ENCODE measurements at places on chromosomes 3 and 15.

DNA sequence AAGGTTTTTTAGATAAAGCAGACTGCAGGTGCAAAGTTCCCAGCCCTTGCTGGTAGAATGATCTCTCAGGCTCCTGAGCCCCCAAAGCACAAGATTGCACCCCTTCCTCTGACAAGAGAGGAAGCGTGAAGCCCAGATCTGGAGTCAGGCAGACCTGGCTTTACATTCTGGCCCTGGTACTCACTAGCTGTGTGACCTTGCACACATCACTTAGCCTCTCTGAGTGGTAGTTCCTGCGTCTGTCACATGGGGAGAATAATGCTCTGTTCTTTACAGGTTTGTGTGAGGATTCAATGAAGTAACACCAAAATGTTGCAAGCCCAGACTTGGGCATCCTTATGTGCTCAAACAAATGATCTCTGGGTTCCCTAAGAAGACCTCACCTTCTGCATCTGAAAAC lies 141.5 kb downstream of the SMAD6 start:
- DNase-seq, result no peak

- DNase-seq, result no peak
Measured at GRCh38 chr3:197216169-197216860, 82.1 kb downstream of the DLG1 start.

- DNase-seq, result no peak
Measured at GRCh38 chr3:61158216-61158615, 93.0 kb downstream of the FHIT start.

DNA sequence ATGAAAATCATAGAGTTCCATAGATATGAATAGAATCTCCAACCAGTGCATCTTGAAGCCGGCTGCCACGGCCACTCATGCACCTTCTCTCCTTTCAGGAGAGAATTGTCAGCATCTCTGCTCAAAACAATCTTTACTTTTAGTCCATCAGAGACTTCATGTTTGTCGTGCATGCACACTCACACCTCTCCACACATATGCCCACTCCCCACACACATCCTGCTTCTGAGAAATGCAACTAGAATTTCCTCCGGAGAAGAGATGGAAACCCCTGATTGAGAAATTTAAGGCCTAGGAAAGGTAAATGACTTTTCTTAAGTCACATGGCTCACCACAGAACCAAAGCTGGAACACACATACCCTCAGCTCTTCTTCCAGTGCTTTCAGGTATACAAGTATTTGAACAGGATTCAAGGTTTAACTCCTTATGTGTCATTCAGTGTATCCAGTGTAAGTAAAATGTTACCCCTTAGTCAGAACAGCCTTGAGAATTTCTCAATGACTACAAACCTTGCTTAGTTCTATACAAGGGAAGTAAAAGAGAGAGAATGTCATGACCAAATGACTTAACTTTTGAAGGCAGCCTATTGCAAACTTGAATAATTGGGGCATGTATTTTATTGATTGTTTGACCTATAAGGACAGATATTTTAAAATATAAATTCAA lies 69.1 kb upstream of the TSEN2 start:
- no peak for DNase-seq

DNA sequence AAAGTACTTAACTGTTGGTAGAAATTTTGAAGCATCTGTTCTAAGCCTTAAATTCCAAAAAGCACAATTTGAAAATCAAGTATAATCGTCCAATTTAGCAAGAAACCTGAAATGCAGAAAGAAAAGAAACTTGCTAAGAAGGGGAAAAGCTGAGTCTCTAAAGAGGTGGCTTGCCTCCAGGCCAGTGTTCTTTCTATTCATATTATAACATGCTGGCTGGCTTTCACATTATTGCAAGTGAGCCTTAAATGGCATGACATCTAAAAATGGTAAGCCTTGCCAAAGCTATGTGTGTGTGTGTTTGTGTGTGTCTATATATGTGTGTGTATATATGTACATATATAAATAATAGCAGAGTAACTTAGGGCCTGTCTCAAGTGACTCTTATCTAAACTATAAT lies 89.5 kb downstream of the FGF12 start:
- no peak for DNase-seq

DNA sequence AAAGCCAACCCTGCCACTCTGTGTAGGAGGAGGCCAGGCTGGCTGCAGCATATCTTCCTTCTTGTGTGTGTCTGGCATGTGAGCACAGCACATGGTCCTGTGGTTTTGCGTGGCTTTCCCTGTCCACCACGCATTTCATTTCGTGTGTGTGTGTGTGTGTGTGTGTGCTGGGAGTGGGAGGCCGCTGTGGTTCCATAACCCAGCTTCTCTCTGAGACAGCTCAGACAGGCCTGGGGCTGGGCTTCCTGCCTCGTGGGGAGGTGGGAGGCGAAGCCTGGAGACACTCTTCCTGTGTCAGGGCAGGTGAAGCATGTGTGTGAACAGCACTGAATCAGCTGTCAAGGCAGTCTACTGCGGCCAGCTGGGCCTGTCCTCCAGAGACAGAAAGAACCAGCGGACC lies 16.0 kb upstream of the MRPS22 start:
- no peak for DNase-seq

- no peak for DNase-seq
Measured at GRCh38 chr3:183182732-183183610, 20.4 kb upstream of the LAMP3 start.

DNA sequence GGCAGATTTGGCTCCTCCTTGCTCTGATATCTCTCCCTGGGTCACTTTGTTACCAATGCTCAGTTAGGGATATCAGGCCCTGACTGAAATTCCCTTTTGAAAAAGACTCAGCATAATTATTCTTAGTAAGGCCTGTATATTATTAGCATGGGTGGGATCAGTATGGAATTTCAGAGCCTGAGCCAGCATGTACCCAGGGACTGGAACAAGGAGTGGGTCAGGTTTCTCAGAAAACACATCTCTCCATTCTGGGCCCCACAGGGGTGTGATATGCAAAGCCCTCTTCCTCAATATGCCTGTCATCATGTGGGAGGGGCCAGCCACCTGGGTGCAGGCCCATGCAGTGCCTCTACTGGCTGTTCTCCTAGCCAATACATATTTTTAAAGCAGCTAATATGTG lies 423.2 kb downstream of the EPHB1 start:
- DNase-seq, result no peak

DNA sequence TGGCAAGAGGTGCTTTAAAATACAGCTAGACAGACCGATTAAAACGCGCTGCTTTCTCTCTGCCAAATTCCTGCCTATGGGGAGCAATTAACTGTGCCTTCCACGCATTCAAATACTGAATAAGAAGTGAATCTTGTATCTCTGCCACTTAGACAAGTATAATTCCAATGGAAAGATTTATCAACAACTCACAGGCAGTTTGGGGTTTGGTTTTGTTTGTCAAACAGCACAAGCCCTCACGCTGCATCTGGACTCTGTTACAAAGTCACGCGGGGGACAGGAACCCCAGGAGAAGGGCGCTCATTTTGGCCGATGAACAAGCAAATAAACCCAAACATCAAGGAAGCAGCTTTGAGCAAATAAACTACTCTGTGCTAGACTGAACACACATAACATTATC lies 61.8 kb upstream of the TMCO5A start:
- DNase-seq, result no peak

DNA sequence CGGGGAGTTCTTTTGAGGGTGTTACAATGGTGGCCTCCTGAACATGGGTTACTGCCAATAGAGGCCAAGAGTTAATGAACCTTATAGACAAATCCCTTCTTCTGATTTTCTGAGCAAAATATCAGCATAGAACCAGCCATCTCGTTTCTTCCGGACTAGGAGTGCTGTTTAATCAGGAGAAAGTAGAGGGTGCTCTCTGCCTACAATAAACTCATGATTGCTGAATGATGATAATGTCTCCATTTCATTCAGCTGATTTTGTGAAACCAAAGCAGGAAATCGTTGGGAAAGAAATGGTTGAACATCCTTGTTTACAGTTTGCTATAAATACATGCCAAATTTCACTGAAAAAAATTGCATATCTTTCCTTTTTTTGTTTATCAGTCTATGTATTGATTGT lies 142.8 kb upstream of the PLSCR5 start:
- no peak for DNase-seq

DNA sequence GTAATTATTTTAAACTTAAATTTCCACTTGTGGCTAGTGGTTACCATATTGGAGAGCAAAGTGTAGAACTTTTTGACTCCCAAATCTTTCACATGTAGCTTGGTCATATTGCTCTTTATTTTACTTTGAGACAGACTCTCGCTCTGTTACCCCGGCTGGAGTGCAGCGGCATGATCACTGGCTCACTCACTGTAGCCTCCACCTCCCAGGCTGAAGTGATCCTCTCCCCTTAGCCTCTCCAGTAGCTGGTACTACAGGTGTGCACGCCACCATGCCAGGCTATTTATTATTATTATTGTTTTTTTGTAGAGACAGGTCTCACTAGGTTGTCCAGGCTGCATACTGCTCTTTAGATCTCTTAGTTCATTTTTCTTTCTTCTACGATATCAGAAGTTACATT lies 3.9 kb downstream of the FNDC3B start:
- no peak for DNase-seq

DNA sequence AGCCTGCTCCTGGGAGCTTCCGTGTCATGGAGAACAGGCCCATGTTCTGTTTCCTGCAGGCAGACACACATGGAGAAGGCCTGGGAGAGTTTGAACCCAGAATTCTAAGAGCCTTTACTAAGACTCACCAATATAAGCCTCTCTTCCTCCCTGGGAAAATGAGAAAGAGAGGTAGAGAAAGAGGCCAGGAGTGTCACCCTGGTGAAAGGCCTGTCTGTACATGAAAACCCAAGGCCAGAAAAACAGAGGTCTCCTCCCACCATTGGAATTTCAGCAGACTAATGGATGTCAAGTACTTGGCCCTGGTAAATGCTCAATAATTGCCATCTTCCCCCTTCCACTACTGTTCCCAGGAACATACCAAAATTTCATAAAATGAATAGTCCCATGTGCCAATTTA lies 117.6 kb downstream of the TOP2B start:
- no peak for DNase-seq

GRCh38 chr15:101657968-101658784 lies 6.0 kb upstream of the TM2D3 start:
- no peak for DNase-seq

DNA sequence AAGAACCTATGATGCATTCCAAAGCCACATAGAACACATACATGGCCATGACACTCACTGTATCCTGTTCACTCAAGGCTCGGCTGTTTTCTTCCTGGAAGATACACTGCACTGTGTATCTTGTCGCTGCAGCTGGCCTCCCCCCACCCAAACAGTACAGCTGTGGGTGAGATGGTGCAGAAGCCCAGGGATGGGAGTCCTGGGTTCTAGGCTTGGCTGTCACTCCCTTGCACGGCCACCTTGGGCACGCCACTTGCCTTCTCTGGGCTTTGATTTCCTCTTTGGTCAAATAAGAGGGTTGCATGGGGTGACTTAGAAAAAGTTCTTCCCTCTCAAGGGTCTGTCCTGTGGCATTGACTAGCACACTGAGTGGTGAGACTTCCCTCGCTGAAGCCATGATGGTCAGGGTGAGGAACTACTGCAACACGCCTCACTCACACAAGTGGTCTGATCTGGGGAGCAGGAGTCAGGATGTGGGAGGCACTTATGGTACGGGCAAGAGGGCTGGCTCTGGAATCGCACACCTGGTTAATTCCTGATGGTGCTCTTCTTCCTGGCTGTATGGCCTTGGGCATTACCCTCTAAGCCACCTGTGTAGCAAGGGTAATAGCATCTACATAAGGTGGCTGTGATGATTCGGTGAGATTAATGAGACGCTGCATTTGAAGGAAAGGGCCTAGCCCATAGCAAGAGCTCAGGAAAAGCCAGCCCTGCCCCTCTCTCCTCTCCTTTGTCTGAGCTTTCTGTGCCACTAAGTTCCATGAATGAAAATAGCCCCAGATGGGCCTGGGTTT lies 44.0 kb downstream of the ANP32A start:
- no peak for DNase-seq

- DNase-seq, result no peak
Measured at GRCh38 chr3:13539292-13539638, 9.7 kb upstream of the FBLN2 start.

- DNase-seq, result no peak
Measured at GRCh38 chr15:78726870-78727551, 84.3 kb downstream of the ADAMTS7 start.

- DNase-seq, result no peak
Measured at GRCh38 chr3:99767291-99767690, 50.4 kb upstream of the CMSS1 start.

DNA sequence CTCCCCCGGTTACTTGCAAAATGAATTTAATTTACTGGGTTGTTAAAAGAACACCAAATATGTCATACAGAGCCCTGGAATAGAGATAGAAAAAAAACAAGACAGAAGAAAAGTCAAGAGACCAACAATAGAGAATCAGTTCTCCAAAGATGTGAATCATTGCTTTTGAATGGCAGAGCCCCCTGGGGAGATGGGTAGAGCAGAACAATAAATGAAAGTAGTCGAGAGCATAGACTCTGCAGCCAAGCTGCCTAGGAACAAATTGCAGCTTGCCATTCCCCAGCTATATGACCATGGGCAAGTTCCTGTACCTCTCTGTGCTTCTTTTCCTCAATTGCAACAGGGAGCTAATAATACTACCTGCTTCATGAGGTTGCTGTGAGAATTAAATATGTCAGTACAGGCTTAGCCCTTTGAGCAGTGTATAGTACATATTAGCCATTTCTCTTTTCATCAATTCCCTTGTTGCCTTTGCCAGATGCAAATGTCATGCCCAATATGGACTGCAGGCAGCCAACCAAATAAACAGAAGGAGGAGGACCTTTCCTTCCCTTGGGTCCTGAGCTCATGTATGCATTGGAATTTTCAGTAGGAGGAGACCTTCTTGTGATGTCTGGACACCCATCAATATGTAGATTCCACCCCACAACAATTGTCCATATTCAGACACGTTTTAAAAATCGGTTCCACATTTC lies 25.0 kb upstream of the BFSP2 start:
- no peak for DNase-seq

GRCh38 chr3:53880396-53881345 lies 1.3 kb downstream of the ACTR8 start:
- DNase-seq, result no peak

DNA sequence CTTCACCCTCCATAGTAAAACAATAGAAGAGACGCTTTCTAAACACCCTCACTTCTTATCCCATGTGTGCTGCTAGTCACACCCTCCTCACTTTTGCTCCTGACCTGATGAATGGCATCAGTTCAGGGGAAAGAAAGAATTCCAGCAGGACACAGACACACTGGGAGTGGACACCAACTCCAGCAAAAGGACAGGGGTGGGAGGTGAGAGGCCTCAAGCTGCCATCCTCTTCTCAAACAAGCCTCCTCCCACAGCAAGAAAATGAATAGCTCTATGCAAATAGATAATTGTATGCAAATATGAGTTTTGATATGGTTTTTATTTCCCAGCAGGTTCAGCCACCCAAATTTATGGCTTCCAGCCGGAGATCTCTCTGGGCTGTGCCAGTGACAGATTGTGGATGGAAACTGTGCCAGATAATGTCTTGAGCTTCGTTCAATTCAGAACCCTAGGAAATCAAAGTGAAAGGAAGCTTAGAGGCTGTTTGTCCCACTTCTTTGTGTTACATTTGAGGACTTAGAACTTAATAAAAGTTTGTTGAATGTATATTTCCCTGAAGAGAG lies 209.3 kb upstream of the PPP2R3A start:
- DNase-seq, result no peak

DNA sequence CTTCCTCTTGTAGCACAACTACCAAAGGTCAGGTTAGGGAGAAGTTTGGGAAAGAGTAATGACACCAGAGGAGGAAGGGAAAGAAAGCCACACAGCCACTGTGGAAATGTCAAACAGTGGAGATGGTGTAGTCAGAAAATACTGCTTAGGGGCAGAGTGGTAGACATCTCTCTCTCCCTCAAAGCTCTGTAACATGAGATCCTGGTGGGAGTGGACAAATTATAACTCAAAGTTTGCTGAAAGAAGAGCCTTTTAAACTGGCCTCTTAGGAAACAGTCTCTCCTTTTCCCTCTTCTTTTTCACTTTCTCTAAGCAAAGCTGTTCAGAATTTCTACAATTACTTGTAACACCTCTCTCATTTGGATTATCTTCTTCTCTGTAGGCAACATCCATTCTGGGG lies 55.8 kb downstream of the LRRN1 start:
- no peak for DNase-seq
